ENCODE measurements at places on chromosomes 6 and 20. TPM values are rescaled to one million over a fixed set of nuclear protein-coding genes. Genes with fewer than 3 reads are reported as not detected.

DNA sequence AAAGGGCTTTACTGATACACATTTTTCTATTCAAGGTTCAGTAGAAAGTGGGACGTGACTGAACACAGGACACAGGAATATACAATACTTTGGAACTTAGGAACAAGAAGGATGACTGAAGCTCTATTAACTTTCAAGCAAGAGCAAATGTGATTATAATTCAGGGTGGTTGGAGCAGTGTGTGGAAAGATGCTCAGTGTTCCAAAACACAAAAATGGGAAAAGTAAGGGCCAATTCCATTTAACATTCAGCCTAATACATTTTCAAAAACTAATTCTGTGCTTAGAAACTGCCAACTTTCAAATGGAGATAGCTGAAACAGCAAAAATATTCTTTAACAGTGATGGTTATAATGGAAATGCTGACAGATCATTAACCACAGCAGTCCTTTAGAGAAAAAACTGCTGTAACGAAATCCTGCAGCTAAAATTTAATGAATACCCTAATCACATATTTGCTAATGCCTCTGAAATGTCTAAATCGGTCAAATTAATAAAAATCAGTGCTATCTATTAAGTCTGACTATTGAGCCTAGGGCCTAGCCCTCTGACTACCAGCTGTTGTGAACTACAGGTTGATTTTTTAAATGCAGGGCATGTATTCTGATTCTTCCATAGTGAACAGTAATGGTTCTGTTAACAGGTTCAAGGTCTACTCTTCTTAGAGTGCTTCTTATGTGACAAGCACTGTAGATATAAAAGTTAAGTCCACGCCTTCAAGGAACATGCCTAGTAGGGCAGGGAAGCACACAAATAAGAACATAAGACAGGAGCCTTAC is 45.9 kb downstream of the RARS2 start:
- no peak overlapping the region for H3K27ac ChIP-seq
- peaks cover 59% of the 10 kb centered on the region for H3K36me3 ChIP-seq
- no peaks in the 10 kb centered on the region for H3K4me1 ChIP-seq
- H3K4me3 ChIP-seq = no peak overlapping the region
- no peaks in the 10 kb centered on the region for H3K27me3 ChIP-seq

GRCh38 chr6:168103050-168103830 is 24.2 kb upstream of the FRMD1 start:
- no peak overlapping the region for H3K4me3 ChIP-seq
- H3K27ac ChIP-seq = no peak overlapping the region
- no peak for DNase-seq

DNA sequence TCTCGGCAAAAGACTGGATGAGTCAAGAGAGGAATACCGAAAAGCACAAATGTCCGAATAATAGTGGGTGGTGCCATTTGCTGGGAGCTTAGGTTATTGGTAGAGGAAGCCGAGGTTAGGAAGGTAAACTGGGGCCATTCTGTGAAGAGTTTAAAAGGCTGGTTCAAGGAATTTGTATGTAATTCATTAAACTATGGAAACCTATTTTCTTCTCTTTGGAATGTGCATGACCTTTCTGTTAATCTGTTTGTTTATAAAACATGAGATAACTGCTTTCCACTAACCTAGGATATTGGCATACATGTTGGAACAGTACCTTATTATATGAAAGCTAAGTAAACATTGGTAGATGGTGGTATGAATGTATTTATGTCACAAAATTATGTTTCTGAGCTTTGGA is 71.8 kb downstream of the LCA5 start:
- H3K36me3 ChIP-seq = no peaks in the 10 kb centered on the region
- no peaks in the 10 kb centered on the region for H3K27me3 ChIP-seq
- no peak overlapping the region for H3K4me3 ChIP-seq
- H3K27ac ChIP-seq = no peak overlapping the region

GRCh38 chr6:47729019-47729418 is 30.6 kb downstream of the ADGRF4 start:
- H3K4me3 ChIP-seq = no peak overlapping the region
- no peaks in the 10 kb centered on the region for H3K27me3 ChIP-seq
- no peak overlapping the region for H3K27ac ChIP-seq
- no peaks in the 10 kb centered on the region for H3K4me1 ChIP-seq
- no peaks in the 10 kb centered on the region for H3K36me3 ChIP-seq

GRCh38 chr6:21907291-21907690 is 313.7 kb downstream of the SOX4 start:
- H3K27ac ChIP-seq = no peak overlapping the region
- no peak for DNase-seq
- H3K36me3 ChIP-seq = peaks cover 14% of the 10 kb centered on the region
- H3K27me3 ChIP-seq = no peaks in the 10 kb centered on the region

GRCh38 chr6:56041591-56041990 is 166.2 kb upstream of the BMP5 start:
- no peaks in the 10 kb centered on the region for H3K36me3 ChIP-seq
- no peaks in the 10 kb centered on the region for H3K27me3 ChIP-seq
- H3K4me3 ChIP-seq = no peak overlapping the region
- H3K4me1 ChIP-seq = no peaks in the 10 kb centered on the region
- no peak overlapping the region for H3K27ac ChIP-seq

DNA sequence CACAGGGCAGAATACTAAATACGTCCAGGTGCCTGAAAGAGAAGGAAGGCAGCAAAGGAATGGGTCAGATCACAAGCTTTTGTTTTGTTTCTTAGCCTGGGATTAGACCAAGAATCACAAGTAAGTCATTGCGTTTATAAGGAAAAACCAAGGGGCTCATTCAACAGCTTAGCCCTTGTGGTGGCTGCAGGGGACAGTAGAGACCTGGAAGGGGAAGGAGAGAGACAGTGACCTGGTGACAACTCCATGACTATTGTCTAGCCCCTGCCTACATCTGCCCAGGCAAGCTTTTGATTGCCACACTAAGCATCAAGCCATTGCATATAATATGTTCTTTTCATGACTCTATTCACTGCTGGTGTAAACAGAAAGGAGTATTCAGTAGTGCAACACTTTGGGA is 30.2 kb upstream of the TBC1D7 start:
- H3K27ac ChIP-seq = no peak overlapping the region
- H3K36me3 ChIP-seq = no peaks in the 10 kb centered on the region
- H3K4me3 ChIP-seq = no peak overlapping the region

DNA sequence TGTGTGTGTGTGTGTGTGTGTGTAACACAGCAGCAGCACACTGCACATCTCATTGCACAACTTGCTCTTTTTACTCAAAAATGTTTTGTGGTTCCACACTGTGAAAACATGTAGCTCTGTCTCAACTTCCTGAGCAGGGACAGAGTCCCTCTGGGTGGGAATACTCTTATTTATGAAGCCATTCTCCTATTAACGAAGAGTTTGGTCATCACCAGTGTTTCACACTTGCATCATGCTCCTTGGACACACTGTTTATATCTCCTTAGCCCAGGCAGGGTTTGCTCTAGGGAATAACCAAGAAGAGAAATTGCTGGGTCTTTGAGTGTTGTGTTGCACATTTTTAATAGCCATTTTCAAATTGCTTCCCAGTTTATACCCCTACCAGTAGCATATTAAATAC is 53.6 kb downstream of the ZNF831 start:
- no peak overlapping the region for H3K4me3 ChIP-seq
- DNase-seq = no peak
- H3K27me3 ChIP-seq = 0 out of 2 replicates have a peak, but pooled peaks cover 1% of the 10 kb centered on the region
- no peaks in the 10 kb centered on the region for H3K36me3 ChIP-seq
- H3K4me1 ChIP-seq = 0 out of 2 replicates have a peak, but pooled peaks cover 4% of the 10 kb centered on the region
- no peak overlapping the region for H3K27ac ChIP-seq

GRCh38 chr6:31586599-31587281 is 663 bp downstream of the LST1 start:
- no peak overlapping the region for H3K27ac ChIP-seq
- no peaks in the 10 kb centered on the region for H3K27me3 ChIP-seq
- DNase-seq = no peak
- peaks cover 2% of the 10 kb centered on the region for H3K4me1 ChIP-seq
- no peak overlapping the region for H3K4me3 ChIP-seq
- no peaks in the 10 kb centered on the region for H3K36me3 ChIP-seq

- H3K4me1 ChIP-seq = no peaks in the 10 kb centered on the region
- no peak for DNase-seq
- H3K36me3 ChIP-seq = peaks cover 26% of the 10 kb centered on the region
- H3K27ac ChIP-seq = no peak overlapping the region
- no peak overlapping the region for H3K4me3 ChIP-seq
These were observed 31.8 kb downstream of the L3MBTL3 start for GRCh38 chr6:130050230-130050629.

GRCh38 chr20:40572251-40572650 is 116.8 kb downstream of the MAFB start:
- H3K27ac ChIP-seq = no peak overlapping the region
- no peaks in the 10 kb centered on the region for H3K36me3 ChIP-seq
- no peaks in the 10 kb centered on the region for H3K27me3 ChIP-seq
- no peak overlapping the region for H3K4me3 ChIP-seq
- DNase-seq = no peak

- no peak overlapping the region for H3K27ac ChIP-seq
- no peaks in the 10 kb centered on the region for H3K36me3 ChIP-seq
- H3K27me3 ChIP-seq = no peaks in the 10 kb centered on the region
- no peaks in the 10 kb centered on the region for H3K4me1 ChIP-seq
These were observed 13.1 kb upstream of the CDK19 start for GRCh38 chr6:110828396-110828795.

DNA sequence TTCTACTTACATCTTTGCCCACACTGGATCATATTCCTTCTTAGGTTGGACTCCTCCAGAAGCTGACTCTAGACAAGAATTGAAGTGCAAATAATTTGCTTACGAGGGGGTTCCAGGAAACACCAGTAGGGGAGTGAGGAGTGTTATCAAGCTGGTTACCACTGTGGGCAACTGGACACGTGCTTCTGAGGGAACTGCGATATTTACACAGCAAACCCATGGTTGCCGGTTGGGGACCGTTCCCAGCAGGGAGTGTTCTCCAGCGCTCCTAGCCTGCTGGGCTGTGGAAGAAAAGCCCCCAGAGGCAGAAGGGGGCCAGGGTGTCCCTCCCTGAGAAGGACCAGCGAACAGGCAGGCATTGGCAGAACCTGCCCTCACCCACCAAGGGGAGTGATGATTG is 21.7 kb downstream of the MDFI start:
- no peak overlapping the region for H3K27ac ChIP-seq
- no peaks in the 10 kb centered on the region for H3K36me3 ChIP-seq
- DNase-seq = no peak
- H3K4me1 ChIP-seq = no peaks in the 10 kb centered on the region
- no peak overlapping the region for H3K4me3 ChIP-seq

GRCh38 chr6:44278774-44279697 is 8.8 kb downstream of the TMEM151B start:
- no peak overlapping the region for H3K4me3 ChIP-seq
- H3K27ac ChIP-seq = no peak overlapping the region
- DNase-seq = no peak
- no peaks in the 10 kb centered on the region for H3K27me3 ChIP-seq

DNA sequence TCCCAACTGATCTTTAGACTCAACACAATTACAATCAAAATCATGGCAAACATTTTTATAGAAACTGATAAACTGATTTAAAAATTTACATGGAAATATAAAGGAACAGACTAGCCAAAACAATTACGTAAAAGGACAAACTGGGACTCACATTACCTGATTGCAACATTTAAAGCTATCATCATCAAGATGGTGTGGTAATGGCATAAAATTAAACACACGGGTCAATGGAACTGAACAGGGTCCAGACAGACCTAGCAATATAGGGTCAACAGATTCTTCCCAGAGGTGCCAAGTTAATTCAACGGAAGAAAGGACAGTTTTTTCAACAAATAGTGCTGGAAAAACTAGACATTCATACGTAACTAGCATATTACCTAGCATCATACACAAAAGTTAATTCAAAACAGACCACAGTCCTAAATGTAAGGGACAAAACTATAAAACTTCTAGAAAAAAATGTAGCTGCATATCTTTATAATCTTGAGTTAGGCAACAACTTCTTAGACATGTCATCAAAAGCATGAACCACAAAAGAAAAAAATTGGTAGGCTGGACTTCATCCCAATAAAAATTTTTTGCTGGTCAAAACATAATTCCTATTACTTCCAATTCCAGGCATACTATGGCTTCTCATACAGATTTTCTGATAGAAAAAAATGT is 147.4 kb upstream of the BEND6 start:
- DNase-seq = no peak
- H3K27ac ChIP-seq = no peak overlapping the region

GRCh38 chr6:117387454-117387974 is 38.2 kb downstream of the ROS1 start:
- no peaks in the 10 kb centered on the region for H3K36me3 ChIP-seq
- H3K4me3 ChIP-seq = no peak overlapping the region
- H3K4me1 ChIP-seq = no peaks in the 10 kb centered on the region

- DNase-seq = no peak
- H3K4me3 ChIP-seq = no peak overlapping the region
- H3K4me1 ChIP-seq = no peaks in the 10 kb centered on the region
- no peaks in the 10 kb centered on the region for H3K27me3 ChIP-seq
These were observed 1305.2 kb downstream of the EPHA7 start for GRCh38 chr6:92114091-92114675.

DNA sequence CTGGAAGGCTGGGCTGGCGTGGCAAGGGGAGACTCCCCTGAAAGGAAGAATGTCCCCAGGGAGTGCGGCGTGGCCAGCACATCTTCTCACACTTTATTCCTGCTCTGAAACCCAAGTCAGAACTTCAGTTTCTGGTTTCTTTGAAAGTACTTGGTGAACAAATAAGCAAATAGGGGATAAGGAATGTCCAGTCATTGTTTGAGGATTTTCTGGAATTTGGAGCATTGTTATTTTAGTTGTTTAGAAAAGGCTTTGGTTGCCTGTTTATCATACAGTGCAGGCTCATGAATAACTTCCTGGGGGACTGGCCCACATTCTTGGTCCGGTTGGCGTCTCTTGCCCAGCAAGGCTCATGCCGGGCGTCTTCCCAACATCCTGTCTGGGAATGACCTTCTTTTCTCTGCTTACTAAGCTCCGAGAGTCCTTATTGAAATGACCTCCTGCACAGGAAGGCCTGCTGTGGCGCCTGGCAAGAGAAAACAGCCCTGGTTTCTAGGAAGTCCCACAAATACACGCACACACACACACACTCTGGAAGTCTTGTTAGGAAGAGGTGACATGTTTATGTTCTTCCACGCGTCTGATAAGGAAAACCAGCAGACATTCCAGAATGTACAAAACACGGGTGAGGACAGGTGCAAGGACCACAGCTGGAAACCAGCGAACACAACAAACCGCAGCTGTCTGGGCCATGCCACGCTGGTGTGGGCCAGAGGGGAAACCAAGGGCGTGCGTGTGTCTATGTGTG is 71.9 kb downstream of the TMEM170B start:
- no peaks in the 10 kb centered on the region for H3K36me3 ChIP-seq
- no peak overlapping the region for H3K27ac ChIP-seq
- no peak for DNase-seq
- H3K4me1 ChIP-seq = no peaks in the 10 kb centered on the region
- no peak overlapping the region for H3K4me3 ChIP-seq

GRCh38 chr6:78688668-78689067 is 178.7 kb upstream of the IRAK1BP1 start:
- no peaks in the 10 kb centered on the region for H3K36me3 ChIP-seq
- no peak overlapping the region for H3K27ac ChIP-seq
- H3K4me1 ChIP-seq = no peaks in the 10 kb centered on the region
- no peaks in the 10 kb centered on the region for H3K27me3 ChIP-seq
- DNase-seq = no peak

Gene HLA-DOA
- 15.6 TPM for total RNA-seq

Gene SMOC2
- 1.8 TPM for total RNA-seq

Gene ULBP1
- 2.1 TPM for total RNA-seq

Gene PTPRA
- total RNA-seq = 47.8 TPM

Gene NRM
- 36.5 TPM for total RNA-seq

Gene CDH26
- total RNA-seq = 0.79 TPM

Gene CAGE1
- 0.28 TPM for total RNA-seq

Gene PLN
- not detected for total RNA-seq

Gene CNKSR3
- 6.4 TPM for total RNA-seq

Gene MOG
- total RNA-seq = 0.55 TPM

Gene RRAGD
- total RNA-seq = 10.6 TPM

Gene SLC35D3
- 0.57 TPM for total RNA-seq

Gene BMP2
- 6.6 TPM for total RNA-seq
